ENCODE measurements at places on chromosomes 5 and 9.

- peak; percentile 96 for DNase-seq
These were observed 41.5 kb downstream of the SH3PXD2B start for GRCh38 chr5:172412724-172413286.

- DNase-seq = no peak
These were observed 24.4 kb upstream of the COL5A1 start for GRCh38 chr9:134617246-134617645.

GRCh38 chr5:150172145-150172544 lies 5.6 kb downstream of the CDX1 start:
- no peak for DNase-seq

- DNase-seq = no peak
These were observed 134.7 kb upstream of the ZNF608 start for GRCh38 chr5:124880903-124881697.

- DNase-seq = no peak
These were observed 38.1 kb downstream of the ANGPTL2 start for GRCh38 chr9:127084076-127085039.

DNA sequence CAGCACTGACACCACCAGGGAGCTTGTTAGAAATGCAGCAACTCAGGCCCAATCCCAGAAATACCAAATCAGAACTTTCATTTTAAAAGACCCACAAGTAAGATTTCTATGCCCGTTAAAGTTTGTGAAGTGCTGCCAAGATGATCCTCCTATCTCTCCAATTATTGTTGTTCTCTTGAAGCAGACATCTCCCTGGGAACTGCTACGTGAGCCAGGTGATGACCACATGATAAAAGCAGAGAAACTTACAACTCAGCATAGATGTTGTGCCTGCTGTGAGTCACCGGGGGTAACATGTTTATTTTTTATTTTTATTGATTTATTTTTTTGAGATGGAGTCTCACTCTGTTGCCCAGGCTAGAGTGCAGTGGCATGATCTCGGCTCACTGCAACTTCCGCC lies 34.4 kb downstream of the GCNT4 start:
- no peak for DNase-seq

- DNase-seq = peak; percentile 45
These were observed at the start of gene ADAMTSL2 for GRCh38 chr9:133534346-133535291. Gene ADAMTSL2 (plus strand): TSS chr9:133534704. CDS start chr9:133536713, 2,009 bp downstream.

DNA sequence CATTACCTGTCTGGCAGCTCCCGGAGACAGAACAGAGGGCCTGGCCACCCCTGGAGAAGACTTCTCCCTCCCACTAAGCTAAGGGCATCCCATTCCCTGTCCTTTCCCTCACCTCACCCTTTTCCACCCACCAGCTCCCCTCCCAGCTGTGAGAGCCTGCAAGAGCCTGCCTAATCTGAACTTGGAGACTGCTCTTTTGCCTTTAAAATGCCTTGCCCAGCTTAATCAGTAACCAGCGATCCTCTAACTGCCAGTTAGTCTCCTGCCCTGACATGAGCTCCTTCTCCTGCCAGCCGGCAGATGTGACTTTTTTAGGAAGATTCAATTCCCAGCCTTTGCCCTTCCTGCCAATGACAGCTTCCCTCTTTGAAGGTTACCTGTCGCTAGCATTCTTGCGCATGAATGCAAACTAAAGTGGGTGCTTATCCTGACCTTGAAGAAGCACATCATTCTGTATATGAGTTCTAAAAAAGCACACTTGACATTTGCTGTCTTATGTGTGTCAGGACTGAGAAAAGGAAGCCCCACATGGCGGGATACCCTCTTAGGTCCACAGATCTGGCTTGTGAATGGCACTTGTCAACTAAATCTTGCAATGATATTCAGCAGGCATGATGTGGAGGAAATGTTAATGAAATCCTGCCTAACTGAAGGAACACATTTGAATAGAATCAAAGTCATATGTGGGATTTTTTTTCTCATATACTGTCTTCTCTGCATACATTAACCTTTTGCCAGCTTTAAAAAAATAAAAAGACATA lies 411.2 kb upstream of the SLC30A5 start:
- no peak for DNase-seq

GRCh38 chr5:120436996-120437395 lies 27.1 kb upstream of the PRR16 start:
- DNase-seq = peak; percentile 74

DNA sequence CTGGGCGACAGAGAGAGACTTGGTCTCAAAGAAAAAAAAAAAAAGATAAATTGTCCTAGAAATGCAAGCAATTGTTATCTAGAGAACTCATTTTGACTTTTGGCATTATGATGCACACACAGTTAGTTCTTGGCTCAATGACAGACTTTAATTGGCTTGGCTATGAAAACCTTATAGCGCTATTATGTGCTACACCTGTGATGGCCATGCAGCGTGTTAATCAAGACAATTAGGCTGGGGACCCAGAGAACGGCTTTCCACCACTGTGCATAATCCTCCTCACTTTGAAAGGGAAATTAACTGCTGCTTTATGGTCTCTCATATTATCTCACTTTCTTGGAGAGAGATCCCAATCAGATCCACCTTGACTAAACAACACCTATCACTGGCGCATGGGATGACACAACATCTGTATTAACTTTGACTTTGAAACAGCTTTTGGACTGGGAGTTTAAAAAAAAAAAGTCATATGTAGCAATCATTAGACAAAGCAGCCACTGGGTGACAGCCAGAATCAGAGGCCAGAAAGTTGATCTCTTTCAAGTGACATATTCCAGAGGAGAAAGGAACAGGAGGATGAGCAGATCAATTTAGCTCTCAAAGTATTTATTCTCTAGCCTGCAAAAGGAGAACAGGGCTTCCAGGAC lies 132.5 kb downstream of the PPP2R2B start:
- DNase-seq = no peak

GRCh38 chr5:89759802-89760201 lies 649.8 kb downstream of the CETN3 start:
- no peak for DNase-seq

- no peak for DNase-seq
These were observed 17.2 kb downstream of the SGTB start for GRCh38 chr5:65704621-65705239.

DNA sequence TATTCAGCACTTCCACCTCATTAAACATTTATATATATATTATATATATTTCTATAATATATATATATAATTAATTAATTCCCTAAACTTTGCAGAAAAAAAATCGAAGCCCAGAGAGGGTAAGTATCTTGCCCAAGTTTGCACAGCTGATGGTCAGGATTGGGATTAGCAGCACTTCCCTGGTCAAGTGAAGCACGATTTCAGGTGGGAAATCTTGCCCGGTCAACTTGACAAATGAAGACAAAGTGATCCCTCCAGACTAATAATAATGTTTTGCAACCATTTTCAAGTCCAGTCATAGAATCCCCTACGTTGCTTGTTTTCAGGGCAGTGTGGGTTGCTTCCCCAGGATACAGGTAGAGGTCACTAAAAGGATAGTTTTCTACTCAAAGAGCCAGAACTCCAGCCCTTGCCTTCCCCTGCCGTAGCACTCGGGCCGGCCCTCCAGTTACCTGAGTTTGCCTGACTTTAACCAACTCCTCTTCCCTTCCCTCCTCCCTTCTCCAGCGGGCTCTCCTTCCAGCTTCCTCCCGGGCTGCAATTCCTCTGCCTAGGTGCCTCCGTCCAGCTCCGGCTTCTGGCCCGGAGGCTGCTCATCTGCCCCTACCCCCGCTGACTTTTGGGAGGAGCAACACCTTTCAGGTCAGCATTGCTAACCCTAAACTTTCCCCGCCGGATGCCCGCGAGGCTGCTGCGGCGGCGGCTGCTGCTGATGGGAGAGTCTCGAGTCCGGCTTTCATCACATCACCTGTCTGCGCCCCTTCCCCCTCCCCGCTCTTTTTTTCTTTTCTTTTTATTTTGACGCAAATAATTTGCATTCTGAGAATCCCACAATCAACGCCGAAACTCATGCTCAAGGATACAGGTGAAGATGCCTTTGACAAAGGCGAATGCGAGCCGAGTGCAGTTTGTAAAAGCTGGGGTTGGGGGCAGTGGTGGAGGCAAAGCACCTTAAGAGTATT lies 930 bp downstream of the PRLR start:
- no peak for DNase-seq

DNA sequence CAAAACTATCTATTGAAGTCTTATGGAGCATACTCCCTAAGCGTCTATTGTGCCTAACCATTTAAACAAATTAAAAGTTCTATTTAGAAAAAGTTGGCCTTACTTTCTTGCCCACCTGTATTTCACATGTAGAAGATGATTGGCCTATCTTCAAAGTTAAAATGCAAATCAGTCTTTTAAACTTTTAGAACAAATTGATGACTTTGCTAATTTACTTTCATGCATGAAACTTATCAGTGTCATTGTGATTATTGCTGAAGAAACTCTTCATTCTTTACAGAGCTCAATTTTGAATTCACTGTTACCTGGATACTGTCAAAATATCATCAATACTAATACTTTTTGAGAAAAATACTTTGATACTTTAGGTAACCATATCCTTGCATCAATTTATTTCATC lies 216.1 kb downstream of the COX7C start:
- no peak for DNase-seq

GRCh38 chr9:93886911-93887310 lies 68.2 kb downstream of the BARX1 start:
- DNase-seq = no peak

GRCh38 chr9:85199866-85200495 lies 530.5 kb downstream of the NTRK2 start:
- DNase-seq = no peak

DNA sequence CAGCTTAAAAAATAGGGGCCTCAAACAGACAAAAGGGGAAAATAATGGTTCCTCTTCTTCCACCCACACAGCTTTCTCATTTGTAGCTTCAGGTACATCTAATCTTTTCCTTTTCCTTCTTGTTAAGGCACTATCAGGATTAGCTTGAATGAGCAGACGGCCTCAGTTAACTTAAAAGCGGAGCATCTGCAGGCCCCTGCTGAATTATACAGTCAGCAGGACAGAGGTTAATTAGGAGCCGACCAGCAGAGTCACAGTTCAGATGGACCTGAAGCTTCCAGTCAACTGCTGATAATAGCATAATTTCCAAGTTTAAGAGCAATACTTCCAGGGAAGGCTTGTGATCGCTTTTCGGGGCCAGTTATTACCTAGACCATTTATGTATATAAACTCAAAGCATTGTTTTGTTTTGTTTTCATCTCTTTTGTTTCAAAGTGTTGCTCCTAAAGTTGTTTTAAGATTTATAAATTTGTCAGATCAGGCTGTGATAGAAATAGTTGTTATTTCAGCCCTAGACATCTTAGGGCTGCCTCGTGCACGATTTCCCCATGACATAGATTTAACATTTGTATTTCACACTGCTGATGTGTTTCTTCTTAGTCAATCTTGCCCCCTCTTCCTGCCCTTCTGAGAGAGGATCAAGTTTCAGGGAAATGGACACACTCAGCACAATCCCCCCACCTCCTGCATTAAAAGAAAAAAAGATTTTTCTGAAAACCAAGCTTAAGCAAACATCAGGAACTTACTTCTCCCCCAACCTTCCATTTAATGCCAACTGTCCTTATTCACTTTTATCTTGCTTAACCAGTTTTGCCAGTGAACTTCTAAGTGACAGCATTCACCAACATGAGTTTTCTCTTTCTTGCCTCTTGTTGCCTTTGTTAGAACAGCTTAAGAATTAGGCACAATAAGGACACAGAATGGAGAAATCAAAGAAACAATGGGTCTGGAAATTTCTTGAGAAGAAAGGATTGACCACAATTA lies 449.8 kb downstream of the ARHGEF28 start:
- DNase-seq = peak; percentile 29

DNA sequence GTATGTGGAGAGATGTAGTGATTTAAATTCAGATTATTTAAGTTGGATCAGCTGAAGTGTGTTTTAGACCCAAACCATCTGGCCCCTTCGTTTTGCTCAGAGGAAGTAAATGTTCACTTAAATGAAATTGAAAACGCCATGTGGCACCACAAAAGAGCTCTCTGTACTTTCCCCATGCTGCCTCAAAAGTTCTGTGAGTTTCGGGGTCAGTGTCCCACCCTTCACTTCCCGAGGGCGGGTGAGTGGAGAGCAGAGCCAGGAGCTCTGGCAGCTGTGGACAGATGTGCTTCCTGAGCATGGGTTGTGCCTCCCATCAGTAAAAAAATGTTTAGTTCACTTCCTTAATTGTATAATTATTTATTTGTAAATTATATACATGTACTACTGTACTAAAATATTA lies 48.4 kb downstream of the PSD2 start:
- no peak for DNase-seq

DNA sequence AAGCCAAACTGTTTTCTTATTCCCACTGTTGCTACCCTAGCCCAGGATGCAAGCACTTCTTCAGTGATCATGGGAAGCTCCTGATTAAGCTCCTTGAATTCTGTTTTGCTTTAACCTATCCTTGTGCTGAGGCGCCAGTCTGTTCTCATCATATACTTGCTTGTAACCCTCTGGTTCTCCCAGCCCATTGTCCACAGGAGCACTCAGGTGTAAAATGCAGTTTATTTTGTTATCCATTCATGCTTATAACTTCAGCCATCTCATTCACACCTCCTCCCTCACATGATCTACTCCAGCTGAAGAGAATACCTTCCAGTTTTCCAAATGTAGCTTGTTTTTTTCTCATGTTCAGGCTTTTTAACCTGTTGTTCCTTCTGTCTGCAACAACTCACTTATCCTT lies 402.1 kb upstream of the BRINP1 start:
- DNase-seq = no peak

- peak; percentile 88 for DNase-seq
These were observed 663.9 kb upstream of the RGMB start for GRCh38 chr5:98109561-98110006.

GRCh38 chr5:62742207-62742606 lies 163.6 kb downstream of the LRRC70 start:
- no peak for DNase-seq

DNA sequence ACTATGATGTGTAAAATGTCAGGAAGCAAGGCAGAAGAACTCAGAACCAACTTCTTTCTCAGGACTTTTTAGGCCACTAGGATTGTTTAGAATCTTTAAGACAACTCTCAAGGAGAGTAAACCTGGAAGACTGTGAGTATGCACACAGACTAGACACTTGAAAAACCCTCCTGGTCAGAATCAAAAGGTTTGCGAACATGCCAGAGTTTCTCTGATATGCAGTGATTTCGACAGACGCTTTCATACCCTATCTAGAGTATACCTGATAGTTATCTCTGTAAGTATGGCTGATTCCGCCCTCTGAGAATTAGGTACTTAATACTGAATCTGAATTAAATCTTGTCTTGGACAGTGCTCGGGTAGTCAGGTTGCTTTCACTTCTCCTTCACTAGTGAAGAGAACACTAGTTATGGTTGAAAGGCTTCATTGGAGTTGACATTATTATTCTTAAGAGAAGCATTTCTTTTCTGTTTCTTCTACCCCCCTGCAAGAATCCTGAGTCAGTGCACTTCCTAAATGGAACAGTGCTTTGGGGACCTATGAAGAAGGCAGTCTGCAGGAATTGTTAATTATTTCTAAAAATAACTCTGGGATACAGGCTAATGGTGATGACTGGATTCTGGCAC lies 158.1 kb downstream of the HACD4 start:
- peak; percentile 71 for DNase-seq

DNA sequence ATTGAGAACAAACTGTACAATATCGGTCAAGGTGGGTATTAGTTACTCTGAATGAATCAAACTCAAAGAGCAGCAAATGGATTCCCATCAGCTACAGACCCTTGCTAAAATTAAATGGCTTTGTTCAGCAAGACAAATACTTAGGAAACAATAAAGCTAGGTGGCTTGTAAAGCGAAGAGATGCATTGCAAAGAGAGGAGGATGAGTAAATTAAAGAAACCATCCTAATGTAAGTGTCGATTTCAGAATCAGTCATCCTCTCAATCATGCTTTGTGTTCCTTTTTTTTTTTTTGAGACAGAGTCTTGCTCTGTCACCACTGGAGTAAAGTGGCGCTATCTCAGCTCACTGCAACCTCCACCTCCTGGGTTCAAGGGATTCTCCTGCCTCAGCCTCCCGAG lies 359.2 kb upstream of the ZNF462 start:
- no peak for DNase-seq

- no peak for DNase-seq
These were observed 135.0 kb upstream of the DAP start for GRCh38 chr5:10896016-10896415.

Measured in astrocyte of the spinal cord (primary cell).